ENCODE measurements at places on chromosomes 5 and 9. TPM values are rescaled to one million over a fixed set of nuclear protein-coding genes. Genes with fewer than 3 reads are reported as not detected.

GRCh38 chr5:158967541-158967940 lies 132.2 kb downstream of the EBF1 start:
- H3K27ac ChIP-seq: peak overlapping the region; percentile 47
- peaks cover 19% of the 10 kb centered on the region for H3K36me3 ChIP-seq
- H3K4me3 ChIP-seq: no peak overlapping the region
- H3K4me1 ChIP-seq: peaks cover 56% of the 10 kb centered on the region

DNA sequence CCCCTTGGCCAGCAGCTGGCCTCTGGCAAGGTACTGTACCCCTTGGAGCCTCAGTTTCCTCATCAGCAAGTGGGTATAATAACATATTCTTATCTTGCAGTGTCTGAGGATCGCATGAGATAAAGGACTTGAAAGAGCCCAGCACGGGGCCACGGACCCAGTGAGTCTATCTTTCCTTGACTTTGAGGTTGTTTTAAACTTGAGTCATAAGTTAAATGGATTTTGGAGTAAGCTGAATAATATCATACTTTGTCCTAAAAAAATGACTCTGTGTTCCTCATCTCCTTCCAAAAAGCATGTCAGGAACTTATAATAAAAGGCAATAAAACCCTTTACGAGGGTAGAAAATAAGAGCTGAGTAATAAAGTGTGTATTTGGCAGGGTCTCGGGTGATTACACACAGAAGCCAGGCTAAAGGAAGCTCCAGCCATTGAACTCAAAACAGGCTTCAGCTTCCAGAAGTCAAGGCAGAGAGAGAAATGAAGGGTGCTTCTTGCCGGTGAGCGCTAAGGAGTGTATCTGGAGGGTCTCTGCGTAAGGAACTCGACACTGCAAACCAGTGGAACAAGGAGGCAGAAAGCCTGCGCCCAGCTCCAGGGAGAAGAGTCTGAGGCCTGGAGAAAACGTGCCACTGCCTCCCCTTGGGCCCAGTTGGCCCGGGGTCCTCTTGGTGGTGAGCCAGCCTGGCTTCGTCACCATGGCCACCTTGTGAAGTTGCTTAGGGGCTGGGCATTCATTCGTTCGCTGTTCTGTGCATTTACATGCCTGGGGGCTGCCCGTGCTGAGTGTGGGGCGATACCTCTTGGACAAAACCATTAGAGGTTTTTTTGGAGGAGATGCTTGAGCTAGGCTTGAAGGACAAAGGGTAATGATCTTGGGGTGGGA lies 72.4 kb upstream of the PHYKPL start:
- H3K4me3 ChIP-seq: no peak overlapping the region
- peaks cover 16% of the 10 kb centered on the region for H3K4me1 ChIP-seq
- no peak for DNase-seq
- H3K36me3 ChIP-seq: no peaks in the 10 kb centered on the region
- H3K27me3 ChIP-seq: no peaks in the 10 kb centered on the region

DNA sequence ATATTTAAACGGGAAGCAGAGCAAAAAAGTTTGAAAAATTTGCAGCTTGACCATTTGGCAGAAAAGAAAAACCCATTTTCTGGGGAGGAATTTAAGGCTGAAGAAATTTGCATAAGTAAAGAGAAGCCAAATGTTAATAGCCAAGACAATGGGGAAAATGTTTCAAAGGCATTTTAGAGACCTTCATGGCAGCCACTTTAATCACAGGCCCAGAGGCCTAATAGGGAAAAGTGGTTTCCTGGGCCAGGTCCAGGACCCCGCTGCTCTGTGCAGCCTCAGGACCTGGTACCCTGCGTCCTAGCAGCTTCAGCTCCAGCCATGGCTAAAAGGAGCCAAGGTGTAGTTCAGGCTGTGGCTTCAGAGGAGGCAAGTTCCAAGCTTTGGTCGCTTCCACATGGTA lies 507.3 kb downstream of the SLCO4C1 start:
- H3K4me3 ChIP-seq: no peak overlapping the region
- H3K36me3 ChIP-seq: no peaks in the 10 kb centered on the region
- H3K27ac ChIP-seq: no peak overlapping the region
- DNase-seq: no peak

GRCh38 chr5:113270086-113270485 lies 164.7 kb downstream of the TSSK1B start:
- H3K27me3 ChIP-seq: no peaks in the 10 kb centered on the region
- DNase-seq: no peak
- no peaks in the 10 kb centered on the region for H3K36me3 ChIP-seq
- H3K4me1 ChIP-seq: peaks cover 17% of the 10 kb centered on the region

DNA sequence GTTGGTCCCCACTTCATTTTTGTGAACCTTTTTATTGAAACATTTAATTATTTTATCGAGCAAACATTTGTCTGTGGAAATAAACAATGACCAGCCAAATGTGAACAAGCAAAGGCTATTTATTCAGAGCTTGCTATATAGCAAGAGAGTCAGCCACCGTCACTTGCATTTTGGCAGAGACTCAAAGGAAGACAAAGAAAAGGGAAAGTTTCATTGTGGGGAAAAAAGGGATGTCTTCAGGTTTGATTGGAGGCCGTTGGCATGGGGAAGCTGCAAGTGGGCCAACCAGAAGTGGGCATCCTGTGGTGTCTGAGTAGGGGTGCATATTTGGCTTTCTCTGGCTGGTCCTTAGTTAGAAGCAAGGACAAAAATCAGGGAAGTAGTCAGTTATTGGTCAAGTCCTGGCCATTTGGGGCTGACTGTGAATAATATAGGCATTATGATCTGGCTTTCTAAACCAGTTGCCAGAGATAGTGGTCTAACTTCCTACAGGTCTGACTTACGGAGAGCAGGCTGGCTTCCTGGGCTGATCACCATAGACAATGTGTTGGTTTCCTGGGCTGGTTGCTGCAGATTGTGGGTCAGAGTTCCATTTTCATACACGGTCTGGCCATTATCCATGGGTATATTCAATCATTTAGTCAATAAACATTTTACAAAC lies 16.6 kb downstream of the ENC1 start:
- no peaks in the 10 kb centered on the region for H3K27me3 ChIP-seq
- no peak overlapping the region for H3K4me3 ChIP-seq
- peaks cover 4% of the 10 kb centered on the region for H3K4me1 ChIP-seq
- no peak overlapping the region for H3K27ac ChIP-seq

DNA sequence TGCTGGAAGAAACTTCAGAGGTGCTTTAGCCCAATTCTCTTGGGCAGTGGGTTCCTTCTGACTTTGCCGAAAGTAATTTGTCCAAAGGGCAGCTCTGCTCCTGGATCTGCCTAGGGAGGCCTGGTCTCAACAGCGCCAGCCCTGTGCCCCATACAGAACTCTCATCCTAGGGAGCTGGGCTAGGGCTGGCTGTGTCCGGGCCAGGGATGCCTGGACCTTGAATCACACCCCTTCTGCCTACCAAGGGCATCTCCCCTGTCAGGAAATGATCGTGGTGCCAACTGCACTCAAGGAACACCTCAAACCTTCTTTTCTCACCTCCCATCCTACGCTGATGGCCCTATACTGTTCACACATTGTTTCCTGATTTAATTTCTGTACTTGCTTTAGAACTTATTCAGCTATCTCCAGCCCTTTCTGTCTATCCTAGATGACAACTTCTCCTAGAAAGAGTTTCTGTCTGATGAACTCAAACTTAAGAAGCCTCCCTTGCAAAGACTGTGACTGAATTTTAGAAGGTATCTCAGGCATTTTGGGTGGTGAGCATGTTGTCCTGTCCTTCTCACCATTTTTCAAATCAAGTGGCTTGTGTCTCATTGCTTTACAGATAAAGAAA lies 37.4 kb upstream of the NFIB start:
- peaks cover 12% of the 10 kb centered on the region for H3K4me1 ChIP-seq
- H3K27me3 ChIP-seq: no peaks in the 10 kb centered on the region
- no peaks in the 10 kb centered on the region for H3K36me3 ChIP-seq
- no peak overlapping the region for H3K27ac ChIP-seq
- no peak overlapping the region for H3K4me3 ChIP-seq

DNA sequence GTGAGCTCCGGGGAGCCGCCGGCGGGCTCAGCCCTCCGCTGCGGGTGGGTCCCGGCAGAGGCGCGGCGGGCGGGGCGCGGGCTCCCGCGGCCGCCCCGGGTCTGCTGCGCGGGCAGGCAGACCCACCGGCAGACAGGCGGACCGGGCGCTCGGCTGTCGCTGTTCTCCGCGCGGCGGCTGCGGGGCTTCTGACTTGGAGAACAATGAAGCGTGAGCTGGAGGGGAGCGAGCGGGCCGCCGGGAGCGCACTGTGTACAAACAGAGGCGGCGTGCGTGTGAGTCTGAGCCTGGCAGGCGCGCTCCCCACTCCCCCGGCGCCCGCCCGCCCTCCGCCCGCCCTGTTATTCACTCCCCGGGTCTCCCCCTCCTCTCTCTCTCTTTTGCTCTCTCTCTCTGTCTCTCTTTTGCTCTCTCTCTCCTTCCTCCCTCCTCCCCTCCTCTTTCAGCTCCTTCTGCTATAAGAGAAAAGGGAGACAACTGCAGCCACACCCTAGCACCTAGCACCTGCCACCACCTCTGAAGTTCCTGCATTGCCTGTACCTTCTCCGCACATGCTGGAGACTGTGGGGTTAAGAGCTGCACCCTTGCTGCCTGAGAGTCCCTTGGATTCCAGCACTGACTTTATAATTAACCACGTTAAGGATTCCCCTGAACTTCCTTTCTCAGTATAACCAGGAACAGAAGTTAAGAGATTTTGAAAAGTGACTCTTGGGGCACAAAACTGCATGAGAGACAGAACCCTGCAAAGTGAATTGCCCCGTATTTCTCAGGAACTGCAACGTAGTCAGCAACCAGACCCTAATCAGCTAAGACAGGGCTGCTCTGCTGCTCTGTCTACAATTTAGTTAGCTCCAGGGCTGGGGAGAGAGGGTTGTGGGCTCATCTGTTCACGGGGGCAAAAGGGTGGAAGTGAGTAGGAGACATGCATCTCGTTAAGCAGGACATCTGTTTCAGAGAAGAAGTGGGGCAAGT lies at the start of gene EDIL3:
TSS of gene EDIL3 (minus strand) at position 277 of the 972 bp plus-strand sequence. CDS start 506 bp downstream, outside the sequence.
- H3K27ac ChIP-seq: no peak within 1 kb of the TSS
- no peak within 1 kb of the TSS for H3K4me3 ChIP-seq
- H3K27me3 ChIP-seq: no peaks in the 10 kb centered on the region
- H3K4me1 ChIP-seq: no peaks in the 10 kb centered on the region

GRCh38 chr5:138662599-138662998 lies 87.4 kb upstream of the HSPA9 start:
- H3K4me1 ChIP-seq: peaks cover 18% of the 10 kb centered on the region
- no peak overlapping the region for H3K4me3 ChIP-seq
- H3K27ac ChIP-seq: no peak overlapping the region
- peak; percentile 43 for DNase-seq
- no peaks in the 10 kb centered on the region for H3K36me3 ChIP-seq

Gene LRRC70
- total RNA-seq: 6.5 TPM

Gene CACFD1
- total RNA-seq: 4.5 TPM

Gene POMT1
- total RNA-seq: 29.0 TPM

Measured in Karpas-422 (cell line).